ENCODE measurements at places on chromosomes 7 and 10.
A peak's percentile ranks its signal among the peaks of the same experiment; 100 is the strongest.

DNA sequence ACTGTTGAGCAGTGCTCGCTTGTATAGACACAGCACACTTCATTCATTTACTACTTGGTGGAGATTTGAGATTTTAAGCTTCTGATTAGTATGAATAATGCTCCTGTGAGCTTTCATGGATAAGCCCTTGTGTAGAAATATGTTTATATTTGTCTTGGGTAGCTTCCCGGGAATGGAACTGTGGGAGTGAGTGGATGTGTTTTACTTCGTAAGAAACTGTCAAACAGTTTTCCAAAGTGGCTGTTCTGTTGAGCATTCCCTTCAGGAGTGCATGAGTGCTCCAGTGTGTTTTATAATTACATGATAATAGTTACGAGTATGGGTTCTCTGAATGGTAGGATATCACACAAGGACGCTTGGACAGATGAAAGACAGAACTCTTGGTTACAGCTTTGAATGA, 49.4 kb downstream of the VWC2 start:
- DNase-seq = no peak

- peak; percentile 44 for DNase-seq
Measured at GRCh38 chr7:51430480-51431086, 114.0 kb upstream of the COBL start.

- DNase-seq = no peak
Measured at GRCh38 chr7:111855161-111855841, 293.0 kb upstream of the IMMP2L start.

GRCh38 chr7:70142247-70142932, 544.1 kb downstream of the AUTS2 start:
- no peak for DNase-seq

DNA sequence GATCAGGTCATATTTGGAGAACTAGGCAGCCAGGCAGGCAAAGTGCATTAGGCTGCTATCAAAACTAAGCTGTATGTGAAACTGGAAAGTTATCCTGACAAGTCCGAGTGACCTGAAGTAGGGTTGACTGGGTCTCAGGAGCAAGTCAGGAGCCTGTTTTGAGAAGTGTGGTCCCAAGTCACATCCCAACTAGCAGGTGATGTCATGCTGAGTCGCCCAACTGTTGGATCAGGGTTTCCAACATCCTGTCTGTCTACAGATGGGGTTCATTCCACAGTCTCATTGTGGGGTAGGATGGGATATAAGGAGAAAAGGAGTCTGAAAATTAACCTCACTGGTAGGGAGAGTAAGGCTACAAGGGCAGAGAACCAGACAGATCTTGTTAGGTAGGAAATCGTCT, 27.0 kb downstream of the SLC26A4 start:
- DNase-seq = no peak

- DNase-seq = no peak
Measured at GRCh38 chr7:79308192-79308591, 145.3 kb downstream of the MAGI2 start.

DNA sequence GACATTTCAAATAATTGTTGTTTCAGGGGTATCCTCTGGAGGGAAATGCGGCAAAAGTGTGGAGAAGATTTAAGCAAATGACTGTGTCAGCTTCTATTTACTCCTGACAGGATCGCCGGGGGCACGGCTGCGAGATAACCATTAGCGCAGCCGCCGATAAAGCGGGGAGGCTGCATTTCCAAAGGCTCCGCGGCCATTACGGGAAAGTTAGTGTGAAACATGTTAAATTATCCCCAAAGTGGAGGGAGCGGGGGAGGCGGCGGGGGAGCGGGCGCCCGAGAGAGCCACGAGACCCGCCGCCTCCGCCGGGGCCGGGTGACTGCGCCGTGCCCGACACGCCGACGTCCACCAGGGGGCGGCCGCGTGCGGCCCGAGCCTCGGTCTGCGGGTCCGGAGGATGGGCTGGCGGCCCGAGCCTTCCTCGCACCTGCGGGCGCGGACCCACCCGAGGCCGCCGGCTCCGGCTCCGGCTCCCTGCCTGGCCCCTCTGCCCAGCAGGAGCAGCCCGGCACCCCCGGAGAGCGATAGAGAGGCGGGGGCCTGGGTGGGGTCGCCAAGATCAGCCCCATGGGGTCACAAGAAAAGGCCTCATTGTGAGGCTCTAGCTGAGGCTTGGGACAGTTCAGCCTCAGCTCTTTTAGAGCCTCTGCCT, 74.4 kb upstream of the PAX2 start:
- no peak for DNase-seq

- no peak for DNase-seq
Measured at GRCh38 chr10:59027975-59028655, 148.3 kb upstream of the PHYHIPL start.

DNA sequence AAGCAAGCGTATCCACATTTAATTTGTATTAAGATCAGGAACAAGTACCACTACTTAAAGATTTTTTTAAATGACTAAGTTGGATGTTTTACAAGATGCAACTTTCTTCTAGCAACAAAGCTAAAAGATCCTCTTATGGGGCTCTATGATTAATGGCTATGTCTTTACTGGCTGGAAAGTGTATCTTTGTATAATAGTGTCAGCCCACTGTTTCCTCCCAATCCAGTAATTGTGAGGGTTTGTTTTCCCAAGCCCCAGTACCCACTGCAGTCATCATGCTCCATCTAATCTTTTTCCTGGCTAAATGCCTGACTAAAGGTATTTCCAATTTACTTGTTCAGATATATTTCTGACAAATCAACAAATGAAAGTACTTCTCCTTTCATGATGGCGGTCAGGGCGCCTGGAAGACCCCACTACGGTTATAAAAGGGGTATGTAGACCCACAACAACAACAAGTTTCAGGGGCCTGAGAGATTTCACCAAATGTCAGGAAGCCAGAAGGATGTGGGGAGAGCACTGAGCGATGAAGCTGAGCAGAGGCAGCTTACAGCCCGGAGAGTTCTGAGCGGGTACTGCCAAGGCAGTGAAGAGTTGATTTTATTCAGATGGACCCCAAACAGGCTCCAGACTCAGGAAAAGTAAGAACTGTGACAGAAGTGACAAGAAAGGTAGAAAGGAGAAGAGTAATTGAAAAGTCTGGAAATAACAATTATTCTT, 222.6 kb upstream of the KLF14 start:
- DNase-seq = no peak

DNA sequence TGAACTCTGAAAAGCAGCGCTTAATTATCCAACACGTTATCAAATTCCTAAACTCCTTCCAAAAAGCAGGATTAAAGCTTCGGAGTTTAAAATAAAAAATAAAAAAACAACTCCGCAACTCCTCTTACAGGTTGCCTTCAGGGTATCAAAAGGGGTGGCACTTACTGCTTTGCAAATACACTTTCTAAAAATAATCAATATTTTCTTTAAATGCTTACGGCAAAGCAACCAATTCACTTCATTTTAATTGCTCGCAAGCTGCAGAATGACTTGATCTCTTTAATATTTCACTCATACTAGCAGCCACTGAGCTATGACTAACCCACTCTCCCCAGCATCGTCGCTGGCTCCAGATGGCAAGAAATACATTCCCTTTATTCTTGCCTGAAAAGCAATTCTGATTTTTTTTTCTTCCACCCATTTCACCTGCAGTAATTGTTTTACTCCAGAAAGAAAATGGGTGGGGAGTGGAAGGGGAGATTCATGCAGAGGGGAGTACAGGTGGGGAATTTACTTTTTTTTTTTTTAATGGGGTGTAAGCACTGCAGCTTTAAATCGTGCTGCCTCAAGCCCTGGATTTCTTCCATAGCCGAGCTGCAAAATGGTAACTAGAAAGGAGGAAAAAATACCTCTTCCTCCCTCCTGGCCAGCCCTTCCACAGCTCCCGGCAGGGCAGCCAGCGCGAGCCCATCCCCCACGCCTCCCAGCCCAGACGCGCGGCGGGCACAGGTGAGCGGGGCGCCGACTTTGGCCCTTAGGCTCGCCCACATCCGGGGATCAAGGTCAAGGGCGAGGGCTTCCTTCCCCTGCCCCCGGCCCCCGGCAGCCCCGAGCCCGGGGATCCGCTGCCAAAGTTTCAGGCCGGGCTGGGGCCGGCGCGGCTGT, 54.2 kb upstream of the FHIP2A start:
- no peak for DNase-seq

- DNase-seq = no peak
Measured at GRCh38 chr10:35274498-35275060, 61.7 kb upstream of the CCNY start.

DNA sequence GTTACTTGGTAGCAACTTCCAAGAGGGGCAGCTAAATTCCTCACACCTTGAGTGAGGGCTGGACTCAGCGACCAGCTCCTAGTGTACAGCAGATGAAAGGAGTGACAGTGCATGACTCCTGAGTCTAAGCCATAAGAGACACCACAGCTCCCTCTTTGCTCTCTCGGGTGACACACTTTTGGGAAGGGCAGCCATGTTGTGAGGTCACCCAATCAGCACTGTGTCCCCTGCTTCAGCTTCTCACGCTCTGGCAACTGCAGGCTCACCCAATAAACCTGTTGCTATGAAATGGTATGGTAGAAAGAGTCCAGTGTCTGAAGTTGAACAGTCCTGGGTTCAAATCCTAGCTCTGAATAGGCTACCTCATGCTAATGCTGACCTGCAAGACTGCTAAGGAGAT, 20.9 kb downstream of the TMEM130 start:
- no peak for DNase-seq

DNA sequence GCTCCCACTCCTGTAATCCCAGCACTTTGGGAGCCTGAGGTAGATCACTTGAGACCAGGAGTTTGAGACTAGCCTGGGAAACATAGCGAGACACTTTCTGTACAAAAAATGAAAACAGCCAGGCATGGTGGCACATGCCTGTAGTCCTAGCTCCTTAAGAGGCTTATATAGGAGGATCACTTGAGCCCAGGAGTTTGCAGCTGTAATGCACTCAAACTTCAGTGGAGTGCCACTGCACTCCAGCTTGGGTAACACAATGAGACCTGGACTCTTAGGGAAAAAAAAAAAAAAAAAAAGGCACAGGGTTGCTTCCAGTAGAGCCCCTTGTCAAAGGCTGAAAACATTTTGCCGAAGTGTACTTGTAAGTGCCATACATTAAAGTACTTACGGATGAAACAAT, 195.3 kb downstream of the PHTF2 start:
- no peak for DNase-seq

DNA sequence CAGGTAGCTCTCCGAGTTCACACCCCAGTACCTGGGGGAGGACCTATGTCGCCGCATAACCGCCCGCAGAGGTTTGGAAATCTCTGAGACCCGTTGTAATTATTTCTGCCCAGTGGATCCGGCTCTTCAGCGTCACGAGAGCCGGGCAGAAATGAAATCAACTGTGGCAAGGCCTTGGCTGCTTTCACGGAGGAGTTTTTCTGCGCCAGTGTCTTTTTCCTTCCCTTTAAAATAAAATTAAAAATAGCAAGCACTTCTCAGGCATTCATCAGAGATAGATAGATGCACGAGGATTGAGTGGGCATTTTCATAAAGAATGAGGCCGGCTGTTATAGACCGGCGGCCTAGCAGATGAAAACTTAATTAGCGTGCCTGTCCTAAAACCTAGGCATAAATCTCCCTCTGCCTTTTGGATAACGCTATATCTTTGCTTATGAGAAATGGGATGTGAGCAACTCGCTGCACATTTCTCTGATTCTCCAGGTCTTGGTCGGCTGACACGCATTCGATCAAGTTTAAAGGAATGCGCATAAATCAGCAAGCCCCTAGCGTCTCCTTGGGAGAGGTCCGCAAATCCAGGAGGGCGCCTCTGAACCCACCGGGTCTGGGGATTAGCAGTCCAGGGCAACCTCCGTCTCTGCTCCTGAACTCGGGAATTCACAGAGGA, 6.4 kb downstream of the HOXA13 start:
- DNase-seq = no peak

- DNase-seq = no peak
Measured at GRCh38 chr7:149860821-149861727, 12.7 kb upstream of the ATP6V0E2 start.

DNA sequence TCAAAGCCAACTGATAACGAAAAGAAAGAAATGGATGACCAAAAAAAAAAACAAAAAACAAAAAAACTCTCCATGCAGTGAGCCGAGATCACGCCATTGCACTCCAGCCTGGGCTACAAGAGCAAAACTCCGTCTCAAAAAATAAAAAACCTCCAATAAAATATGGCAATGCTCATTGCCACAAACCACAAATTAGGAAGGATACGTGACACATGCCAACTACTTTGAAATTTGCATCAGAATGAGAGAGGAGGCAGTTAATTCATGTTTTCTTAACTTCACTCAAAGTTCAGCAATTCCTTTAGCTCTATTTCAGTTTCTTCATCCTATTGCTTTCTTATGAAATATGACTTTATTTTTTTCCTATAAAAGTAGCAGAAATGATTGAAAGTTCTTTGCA, 398.1 kb upstream of the C7orf33 start:
- no peak for DNase-seq

GRCh38 chr10:99595770-99596465, 24.3 kb downstream of the SLC25A28 start:
- DNase-seq = no peak

GRCh38 chr10:112883360-112884178, 66.5 kb upstream of the TCF7L2 start:
- DNase-seq = no peak

DNA sequence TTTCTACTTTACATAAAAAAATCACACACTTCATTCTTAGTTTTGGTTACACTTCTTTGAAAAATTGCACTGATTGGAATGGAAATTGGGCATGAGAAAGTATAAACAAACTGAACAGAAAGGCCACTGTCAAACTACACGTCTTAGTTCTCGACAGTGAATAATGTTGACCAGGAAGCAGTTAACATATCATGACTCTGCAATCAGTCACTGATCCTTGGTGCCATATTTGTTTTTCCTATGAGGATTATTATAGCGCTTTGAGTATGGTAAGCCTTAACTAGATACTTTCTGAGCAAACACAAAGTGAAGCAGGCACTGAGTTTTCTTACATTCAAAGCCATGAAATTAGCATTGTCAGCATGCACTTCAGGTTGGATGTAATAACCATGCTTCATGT, 495.1 kb upstream of the ANKRD30A start:
- DNase-seq = no peak

DNA sequence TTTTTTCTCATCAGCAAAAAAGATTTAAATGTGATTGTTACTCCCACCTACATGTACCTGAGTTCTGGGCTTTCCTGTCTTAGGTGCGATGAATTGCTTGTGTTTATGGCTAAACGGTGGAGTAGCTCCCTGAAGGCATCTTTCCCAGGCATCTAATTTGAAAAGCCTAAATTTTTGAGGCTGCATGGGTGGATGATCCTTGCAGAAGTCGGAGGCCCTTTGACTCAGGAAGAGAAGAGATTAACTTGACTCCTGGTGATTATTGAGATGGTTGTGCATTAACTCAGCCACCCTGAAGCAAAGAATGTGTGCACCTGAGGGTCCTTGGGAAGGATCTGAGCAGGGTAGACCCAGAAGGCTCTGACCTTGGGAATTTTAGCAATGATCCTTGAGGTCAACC, 155.6 kb upstream of the SEMA3C start:
- no peak for DNase-seq

GRCh38 chr7:28207486-28208158, 27.0 kb upstream of the JAZF1 start:
- no peak for DNase-seq

- DNase-seq = no peak
Measured at GRCh38 chr10:13871011-13871410, 284.2 kb downstream of the PRPF18 start.

GRCh38 chr7:140176122-140176701, 571 bp downstream of the KDM7A start:
- no peak for DNase-seq
